Left ventricle myocardium superior (tissue), 1 donor: ENCODE measurements at places on chromosomes 3 and 15. TPM values are rescaled to one million over a fixed set of nuclear protein-coding genes. Genes with fewer than 3 reads are reported as not detected.

GRCh38 chr15:85603160-85603559 is 191.6 kb downstream of the KLHL25 start:
- no peak for DNase-seq

GRCh38 chr3:45275006-45275704 is 49.1 kb upstream of the TMEM158 start:
- DNase-seq: no peak

DNA sequence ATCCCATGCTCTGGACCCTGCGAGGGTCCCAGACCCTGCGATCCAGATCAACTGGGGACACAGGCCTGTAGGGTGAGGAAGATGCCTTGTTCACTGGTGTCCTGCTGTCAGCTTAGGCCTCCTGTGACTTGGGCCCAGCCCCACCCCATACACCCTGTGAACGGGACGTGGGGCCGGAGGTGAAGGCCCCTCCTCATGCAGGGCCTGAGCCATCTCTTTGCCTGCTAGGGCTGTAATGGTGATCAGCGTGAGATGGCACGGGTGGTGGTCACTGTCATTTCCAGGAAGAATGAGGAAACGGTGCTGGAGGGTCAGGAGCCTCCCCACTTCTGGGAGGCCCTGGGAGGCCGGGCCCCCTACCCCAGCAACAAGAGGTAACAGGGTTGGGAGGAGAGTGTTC is 12.4 kb downstream of the VILL start:
- no peak for DNase-seq

- no peak for DNase-seq
These were observed 27.9 kb upstream of the RTP1 start for GRCh38 chr3:187169231-187169960.

GRCh38 chr3:129518038-129518561 is 10.3 kb upstream of the RHO start:
- no peak for DNase-seq

GRCh38 chr3:196335503-196335948 is 2.7 kb downstream of the TM4SF19 start:
- no peak for DNase-seq

DNA sequence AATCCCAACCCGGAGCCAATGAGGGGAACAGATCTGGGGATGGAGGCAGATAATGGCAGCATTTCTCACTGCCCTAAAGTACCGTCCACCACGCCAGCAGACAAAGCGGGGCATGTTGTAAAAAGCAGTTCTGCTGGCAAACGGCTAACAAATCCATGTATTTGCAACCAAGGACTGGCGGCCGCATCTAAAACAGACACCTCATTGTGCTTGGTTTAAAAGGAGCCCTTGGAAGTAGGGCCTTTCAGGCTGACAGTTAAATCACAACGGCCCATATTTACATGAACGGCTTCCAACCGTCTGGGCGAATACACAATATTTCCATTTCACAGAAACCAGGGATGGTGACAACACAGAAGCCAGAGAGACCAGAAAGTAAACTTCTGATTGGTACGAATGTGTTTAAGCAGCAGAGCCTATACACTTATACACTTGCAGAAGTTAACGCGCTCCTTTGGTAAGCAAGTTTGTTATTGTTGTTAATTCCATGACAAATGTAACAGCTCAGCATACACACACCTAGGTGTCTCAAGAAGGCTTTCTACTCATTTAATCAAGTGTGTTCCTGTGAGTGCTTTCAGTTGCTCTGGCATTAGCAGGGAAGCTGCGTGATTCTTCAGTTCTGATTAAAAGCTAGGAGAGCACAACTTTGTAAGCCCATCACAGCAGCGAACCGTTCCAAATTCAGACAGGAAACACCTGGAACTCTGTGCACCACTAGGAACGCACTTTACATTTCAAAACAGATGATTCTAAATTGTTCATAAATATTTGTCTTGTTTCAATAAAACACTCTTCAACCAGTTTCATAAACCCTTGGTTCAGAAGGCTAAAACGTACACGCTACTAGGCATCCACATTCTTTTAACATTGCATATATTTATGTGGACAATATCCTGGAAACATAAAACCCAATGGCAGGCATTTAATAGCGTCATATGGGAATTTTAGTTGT is 112.9 kb downstream of the PDZRN3 start:
- no peak for DNase-seq

- DNase-seq: no peak
These were observed 10.6 kb upstream of the SH3BP5 start for GRCh38 chr3:15342945-15343344.

The SCN11A gene
- total RNA-seq: not detected

The PATL2 gene
- 3.0 TPM for total RNA-seq
